Dermis blood vessel endothelial cell (primary cell): ENCODE measurements at places on chromosomes 6 and 20. TPM values are rescaled to one million over a fixed set of nuclear protein-coding genes. Genes with fewer than 3 reads are reported as not detected.

ZBTB2 gene
- 8.0 and 10.6 TPM in 2 replicates for total RNA-seq

GRCh38 chr20:62787321-62787720, 9.0 kb upstream of the MRGBP start:
- peak; percentile 29 for DNase-seq

LHFPL5 gene
- total RNA-seq, result not detected in 2 replicates

DNA sequence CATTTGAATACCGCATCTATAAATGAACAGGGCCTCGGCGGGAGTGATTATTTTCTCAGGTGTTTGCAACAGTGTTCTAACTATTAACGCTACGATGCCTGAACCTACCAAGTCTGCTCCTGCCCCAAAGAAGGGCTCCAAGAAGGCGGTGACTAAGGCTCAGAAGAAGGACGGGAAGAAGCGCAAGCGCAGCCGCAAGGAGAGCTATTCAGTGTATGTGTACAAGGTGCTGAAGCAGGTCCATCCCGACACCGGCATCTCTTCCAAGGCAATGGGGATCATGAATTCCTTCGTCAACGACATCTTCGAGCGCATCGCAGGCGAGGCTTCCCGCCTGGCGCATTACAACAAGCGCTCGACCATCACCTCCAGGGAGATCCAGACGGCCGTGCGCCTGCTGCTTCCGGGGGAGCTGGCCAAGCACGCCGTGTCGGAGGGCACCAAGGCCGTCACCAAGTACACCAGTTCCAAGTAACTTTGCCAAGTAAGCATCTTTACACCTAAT, 70.9 kb downstream of the HFE start:
- no peak for DNase-seq

- no peak for DNase-seq
Measured at GRCh38 chr20:54254596-54254995, 46.7 kb downstream of the PFDN4 start.

SAMD10 gene
- total RNA-seq, result 4.3 and 6.1 TPM in 2 replicates

- no peak for DNase-seq
Measured at GRCh38 chr6:21143645-21144044, 449.9 kb upstream of the SOX4 start.

DNA sequence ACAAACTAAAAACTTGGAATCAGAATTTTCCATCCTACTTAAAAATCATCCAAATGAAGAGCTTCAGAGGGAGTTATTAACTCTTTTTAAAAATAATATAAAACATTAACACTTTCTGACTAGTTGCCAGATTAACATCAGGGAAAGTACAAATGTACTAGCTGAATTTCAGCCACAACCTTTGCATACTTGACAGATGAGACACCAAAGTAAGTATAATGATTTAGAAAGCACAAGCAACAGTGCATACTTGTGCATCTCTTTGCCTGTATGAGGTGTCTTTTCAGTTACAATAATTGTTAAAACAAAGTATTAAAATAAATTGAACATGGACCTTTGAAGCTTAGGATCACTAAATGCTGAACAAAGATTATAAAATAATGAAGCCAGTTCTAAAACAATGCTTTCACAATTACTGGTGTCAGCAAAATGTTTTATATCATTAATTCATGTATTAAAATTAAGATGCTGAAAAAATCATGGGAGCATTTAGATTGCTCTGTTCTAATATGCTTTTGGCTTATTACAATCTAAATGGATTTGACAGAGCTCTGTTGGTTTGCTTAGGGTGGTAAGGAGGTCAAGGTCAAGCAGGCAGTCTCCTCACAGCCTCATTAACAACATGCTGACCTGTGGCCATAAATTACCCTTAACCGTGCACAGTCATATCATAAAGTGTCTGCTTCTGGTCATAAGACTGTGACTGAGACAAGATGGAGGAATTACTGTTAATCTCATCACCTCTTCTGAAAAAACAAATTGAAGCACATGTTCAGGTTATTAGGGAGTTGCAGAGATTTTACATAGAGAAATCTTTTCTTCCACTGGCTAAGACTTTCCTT, 15.1 kb downstream of the RNF217 start:
- DNase-seq, result no peak

MOG gene
- total RNA-seq, result not detected in 2 replicates

DNA sequence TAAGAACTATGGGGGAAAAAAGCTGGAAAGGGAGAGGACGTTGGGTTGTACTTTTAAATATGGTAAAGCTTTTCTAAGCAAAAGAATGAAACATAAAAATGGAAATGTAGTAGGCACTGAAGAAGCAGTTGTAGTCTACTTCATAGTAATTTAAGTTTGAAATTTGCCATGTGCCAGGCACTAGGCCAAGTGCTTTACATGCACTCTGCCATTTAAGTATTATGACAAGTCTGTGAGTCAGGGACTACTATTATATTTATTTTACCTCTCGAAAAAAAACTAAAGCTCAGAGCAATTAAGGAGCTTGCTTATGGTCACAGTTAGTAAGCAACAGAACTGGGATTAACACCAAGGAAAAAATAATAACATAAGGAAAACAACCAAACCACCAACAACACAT, 257.8 kb downstream of the GMDS start:
- DNase-seq, result peak; percentile 54
